ENCODE measurements at places on chromosomes 11 and 22.
A peak's percentile ranks its signal among the peaks of the same experiment; 100 is the strongest.

DNA sequence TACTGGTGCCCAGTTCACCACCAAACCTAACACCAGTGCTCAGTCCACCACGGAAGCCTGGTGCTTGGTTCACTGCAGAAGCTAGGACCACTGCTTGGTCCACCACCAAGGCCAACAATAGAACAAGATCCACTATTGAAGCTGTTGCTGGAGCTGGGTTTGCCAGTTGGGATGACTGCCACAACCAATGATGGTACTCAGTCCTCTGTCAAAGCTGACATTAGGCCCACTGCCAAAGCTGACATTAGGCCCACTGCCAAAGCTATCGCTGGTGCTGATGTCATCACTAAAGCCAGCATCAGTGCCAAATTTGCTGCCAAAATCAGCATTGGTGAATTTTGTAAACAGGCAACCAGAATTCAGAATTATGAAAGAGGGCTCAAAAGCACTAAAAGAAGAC lies 1850.2 kb upstream of the RAG2 start:
- DNase-seq, result no peak

GRCh38 chr11:44709281-44709562 lies 17.5 kb upstream of the TSPAN18 start:
- DNase-seq, result no peak

DNA sequence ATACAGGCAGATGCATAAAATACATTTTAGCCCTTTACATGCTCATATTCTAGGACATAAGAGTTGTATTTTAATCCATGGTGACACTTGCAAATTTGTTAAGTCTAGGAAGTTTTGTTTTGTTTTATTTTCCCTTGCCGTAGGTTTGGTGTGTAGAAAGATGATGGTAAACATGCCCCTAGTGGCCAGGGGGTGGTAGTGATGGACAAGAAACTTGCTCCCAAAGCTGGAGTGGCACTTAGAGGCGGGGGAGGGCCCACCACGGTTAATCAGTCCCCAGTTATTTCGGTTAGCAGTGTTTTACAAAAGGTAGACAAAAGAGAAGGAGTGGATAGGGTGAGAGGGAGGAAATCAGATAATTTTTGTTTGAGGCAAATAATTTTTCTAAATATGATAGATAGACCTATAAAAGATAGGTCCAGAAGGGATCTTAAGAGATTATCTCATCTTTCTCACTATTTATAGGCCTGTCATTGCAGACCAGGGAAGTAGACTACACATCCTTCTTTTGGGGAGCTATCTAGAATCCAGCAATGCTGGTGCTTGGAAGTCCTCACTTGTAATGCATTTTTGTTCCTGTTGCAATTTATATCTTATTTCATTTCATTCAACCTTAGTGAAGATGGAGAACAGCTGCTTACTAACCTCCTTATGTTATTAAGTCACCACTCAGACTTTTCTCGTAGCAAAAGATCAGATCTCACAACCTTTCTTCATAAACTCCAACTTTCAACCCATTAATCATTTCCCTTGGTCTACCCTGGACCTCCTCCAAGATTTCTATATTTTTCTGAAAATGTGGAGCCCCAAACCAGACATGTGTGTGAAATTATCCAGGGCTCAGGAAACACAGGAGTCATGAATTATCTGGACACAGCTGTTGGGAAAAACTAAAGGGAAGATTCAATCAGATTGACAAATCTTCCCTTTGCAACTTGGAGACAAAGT lies 5.9 kb upstream of the BDNF start:
- no peak for DNase-seq

DNA sequence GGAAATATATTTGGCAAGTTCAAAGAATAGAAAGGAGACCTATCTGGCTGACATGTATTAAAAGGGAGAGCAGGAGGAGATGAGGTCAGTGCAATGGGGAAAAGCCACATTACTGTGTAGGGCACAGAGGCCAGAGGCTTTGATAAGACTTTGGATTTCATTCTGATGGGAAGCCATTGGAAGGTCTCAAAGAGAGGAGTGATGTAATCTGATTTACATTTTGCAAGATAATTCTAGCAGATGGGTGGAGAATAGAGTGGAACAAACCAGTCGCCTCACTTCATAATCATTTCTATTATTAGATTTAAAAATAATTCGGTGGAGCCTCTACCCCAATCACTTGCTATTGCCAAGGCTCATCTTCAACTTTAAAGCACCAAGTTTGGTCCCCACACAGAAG lies 278.4 kb upstream of the ZC3H12C start:
- DNase-seq, result no peak

GRCh38 chr11:102026959-102027358 lies 20.3 kb upstream of the CFAP300 start:
- DNase-seq, result no peak

GRCh38 chr11:20933086-20933485 lies 263.7 kb downstream of the NELL1 start:
- DNase-seq, result no peak

DNA sequence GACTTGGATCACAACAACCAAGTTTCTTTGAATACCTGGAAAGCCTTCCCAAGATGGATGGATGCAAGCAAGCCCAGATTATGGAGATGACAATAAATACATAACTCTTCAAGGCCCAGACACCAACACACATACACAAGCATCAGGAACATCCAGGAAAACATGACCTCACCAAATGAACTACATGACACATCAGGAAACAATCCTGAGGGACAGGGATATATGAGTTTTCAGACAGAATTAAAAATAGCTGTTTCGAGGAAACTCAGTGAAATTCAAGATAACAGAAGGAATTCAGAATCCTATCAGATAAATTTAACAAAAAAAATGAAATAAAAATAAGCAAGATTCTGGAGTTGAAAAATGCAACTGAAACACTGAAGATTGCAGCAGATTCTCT lies 659.4 kb downstream of the METTL15 start:
- no peak for DNase-seq

- no peak for DNase-seq
Observed at GRCh38 chr11:128559496-128560103, 27.8 kb downstream of the ETS1 start.

GRCh38 chr11:76051937-76052336 lies 154.4 kb downstream of the WNT11 start:
- DNase-seq, result no peak

DNA sequence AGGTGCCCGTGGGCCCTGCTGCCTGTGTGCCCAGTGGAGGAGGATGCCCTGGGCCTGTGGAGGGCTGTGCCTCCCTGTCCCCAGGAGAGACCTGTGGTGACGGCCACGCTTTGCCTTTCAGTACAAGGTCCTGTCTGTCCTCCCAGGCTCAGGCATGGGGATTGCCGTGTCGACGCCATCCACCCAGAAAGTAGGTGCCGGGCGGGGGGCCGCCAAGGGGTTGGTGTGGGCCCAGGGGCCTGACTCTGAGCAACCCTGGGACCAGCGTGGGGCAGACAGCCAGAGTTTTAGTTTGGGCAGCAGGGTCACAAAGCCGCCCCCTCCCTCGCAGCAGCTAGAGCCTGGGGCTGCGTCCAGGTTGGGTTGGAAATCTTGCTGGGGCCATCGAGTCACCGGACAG lies 56.3 kb downstream of the GRAMD4 start:
- DNase-seq, result no peak

GRCh38 chr22:20940904-20941385 lies 23.7 kb downstream of the CRKL start:
- DNase-seq, result no peak

GRCh38 chr22:42270510-42271190 lies at the start of gene TCF20:
TSS of gene TCF20 (minus strand) at chr22:42270653. CDS start at chr22:42215305, 55,348 bp downstream.
- DNase-seq, result peak; percentile 77

- DNase-seq, result no peak
Observed at GRCh38 chr11:120115272-120116000, 22.5 kb downstream of the TRIM29 start.

GRCh38 chr11:125412509-125412908 lies 83.6 kb downstream of the FEZ1 start:
- DNase-seq, result no peak

GRCh38 chr11:62712861-62713260 lies 5.4 kb downstream of the GNG3 start:
- DNase-seq, result no peak

DNA sequence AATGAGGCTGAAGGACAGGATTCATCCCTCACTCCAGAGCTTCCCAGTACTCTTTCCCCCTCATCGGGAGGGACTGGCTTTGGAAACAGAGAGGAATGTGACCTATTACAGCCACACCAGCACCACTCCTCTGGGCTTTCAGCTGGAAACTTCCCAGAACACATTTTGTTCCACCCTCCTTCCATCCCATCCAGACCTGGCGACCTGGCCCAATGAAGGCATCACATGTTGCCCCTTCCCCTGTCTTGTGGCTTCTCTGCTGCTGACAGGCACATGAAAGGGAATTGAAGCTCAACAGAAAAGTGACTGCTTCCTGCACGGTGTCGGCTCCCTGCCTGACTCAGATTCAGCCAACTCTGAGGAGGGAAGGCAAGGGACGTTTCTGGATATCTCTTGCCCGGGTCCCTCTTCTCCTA lies 19.1 kb downstream of the IRAG1 start:
- no peak for DNase-seq

Measured in central memory CD4-positive, alpha-beta T cell (primary cell).